Activated CD4-positive, alpha-beta T cell treated with anti-CD3 and anti-CD28 coated beads, Interleukin-2, Interleukin-4, amounts not matched to agents 100 ng/mL and 50 ng/mL, durations not matched to agents 16 hours and 8 hours (primary cell): ENCODE measurements at places on chromosomes 4 and X.

DNA sequence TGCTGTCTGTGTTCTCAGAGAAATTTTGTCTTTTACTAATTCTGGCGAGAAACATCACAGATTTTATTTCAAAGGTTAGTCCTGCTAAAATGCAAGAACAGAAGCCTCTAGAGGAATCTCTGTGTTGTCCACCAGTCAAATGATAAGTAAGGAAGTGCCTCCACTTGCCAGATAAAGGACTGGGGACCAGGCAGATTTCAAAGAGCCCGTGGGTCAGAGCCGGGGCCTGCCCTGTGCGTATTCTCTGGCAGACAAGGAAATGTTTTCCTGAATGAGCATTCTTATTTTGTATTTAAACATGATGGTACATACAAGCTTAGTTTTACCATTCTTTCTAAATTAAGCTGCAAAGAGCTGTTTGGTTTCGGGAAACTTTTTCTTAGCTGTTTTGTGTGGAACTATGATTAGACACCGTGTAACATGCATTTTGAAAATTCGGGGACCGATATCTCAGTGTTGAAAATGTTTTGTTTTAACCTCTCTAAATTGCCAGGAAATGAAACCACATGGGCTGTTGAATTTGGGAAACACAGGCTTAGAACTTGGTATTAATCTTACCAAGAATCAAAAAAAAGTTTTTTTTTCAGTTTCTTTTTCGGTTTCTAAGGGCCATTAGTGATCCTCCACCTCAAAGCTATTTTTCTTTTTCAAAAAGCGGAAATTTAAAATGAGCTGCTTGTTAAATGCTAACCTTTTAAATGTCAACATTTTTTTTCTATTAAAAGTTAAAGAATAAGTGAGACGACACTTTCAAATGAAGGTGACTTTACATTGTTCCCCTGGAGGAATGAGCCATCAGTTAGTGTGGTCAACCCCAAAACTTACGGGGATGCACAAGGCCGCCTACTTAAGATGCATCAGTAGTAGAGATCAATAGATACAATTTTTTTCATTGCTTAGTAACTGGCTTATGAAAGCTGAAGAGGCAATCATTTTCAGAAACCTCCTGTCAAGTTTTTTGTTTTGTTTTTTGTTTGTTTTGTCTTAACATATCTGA lies 89.6 kb upstream of the MTM1 start:
- DNase-seq = peak; percentile 73

DNA sequence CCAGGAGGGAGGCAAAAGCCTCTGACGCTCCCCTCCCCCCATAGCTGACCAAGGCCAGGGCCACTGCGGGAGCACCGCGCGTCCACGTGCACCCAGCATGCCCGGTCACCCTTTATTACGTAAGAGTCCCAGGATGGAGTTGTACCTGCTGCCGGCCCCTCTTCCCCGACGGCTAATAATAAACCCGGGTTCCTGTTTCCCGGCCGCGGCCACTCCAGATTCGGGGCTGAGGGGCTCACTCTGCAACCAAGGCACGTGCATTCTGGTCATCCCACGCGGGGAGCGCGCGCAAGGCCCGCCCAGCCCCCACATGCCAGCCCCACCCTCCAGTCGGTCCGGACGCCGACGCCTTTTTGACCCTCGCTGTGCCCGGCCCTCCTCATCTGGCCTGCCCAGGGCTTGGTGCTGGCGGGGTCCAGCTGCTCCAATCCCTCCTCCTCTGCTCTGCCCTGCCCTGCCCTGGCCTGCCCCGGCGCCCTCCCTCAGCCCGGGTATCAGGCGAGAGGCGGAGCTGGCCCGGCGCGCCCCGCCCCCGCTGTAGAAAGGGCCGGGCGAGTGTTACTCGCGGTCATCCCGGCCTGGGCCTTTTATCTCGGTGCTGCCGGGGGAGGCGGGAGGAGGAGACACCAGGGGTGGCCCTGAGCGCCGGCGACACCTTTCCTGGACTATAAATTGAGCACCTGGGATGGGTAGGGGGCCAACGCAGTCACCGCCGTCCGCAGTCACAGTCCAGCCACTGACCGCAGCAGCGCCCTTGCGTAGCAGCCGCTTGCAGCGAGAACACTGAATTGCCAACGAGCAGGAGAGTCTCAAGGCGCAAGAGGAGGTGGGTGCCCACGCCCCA lies 2.6 kb downstream of the MID1IP1 start:
- DNase-seq = peak; percentile 82

- no peak for DNase-seq
These were observed 195.8 kb downstream of the PDHA2 start for GRCh38 chr4:96035727-96036126.

DNA sequence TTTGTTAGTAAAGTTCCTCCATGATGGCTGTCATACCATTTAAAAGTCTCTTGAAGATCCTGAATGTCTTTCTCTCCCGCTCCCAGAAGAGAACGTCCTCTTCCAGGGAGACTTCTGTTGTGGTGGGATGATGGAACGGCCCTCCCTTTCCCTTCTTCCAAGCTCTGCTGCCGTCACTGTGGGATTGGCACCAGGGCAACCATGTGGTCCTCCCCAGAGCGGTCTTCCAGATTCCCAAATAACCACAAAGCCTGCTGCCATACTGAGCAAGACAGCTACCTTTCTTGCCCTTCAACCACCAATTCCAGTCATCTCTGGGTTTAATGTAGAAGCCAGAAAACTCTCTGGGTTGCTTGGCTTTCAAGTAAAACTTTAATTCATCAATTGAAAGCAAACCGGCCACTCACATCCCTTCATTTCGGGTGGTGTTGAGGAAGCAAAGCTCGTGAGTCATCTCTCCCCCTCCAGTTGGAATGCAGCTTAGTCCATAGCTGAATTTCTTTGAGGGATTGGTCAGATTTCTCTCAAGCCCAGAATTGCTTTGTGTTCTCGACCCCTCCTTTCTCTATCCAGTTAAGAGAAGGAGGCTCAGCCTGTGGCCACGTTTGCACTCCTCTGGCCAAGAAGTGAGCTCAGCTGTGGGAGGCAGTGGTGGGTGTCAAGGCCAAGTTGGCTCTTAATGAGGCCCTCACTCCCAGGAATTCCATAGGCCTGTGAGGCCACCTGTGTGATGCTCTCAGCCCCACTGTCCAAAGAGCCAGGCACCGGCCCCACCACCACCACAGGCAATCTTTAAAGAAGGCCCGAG lies 36.9 kb downstream of the FHDC1 start:
- no peak for DNase-seq

- DNase-seq = no peak
These were observed at the start of gene AR for GRCh38 chrX:67543818-67544217. TSS of gene AR (plus strand) at chrX:67544021. CDS start at chrX:67545147, 1,126 bp downstream.

DNA sequence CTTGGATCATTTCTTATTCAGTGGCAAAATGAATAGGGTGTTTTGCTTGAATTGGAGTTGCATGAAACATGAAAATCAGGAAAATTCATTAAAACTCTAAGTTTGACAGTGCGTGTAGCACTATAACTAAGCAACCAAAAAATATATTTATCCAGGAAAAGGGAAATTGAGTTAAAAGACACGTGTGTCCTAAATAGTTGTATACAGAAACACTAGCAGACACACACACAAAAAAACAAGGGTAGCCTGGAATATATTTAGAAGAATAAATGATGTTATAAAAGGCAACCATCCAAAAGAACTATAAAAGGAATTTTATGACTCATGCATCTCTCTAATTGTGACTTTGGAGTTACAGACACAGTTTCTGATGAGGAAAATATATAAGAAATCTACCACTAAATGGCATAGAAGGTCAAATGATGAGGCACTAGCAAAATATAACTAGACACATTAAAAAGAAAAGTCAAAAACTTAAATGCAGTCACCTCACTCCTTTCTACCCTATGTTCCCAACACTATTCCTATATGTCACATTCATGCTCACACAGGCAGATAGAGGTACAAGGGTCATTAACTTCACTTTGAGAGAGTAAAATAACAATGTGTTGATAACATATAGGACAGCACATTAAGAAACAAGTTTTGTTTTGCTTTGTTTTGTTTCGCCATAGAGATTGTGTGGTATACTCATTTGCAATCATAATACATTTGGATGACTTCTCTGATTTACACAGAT lies 793.6 kb upstream of the INTU start:
- DNase-seq = no peak
